ENCODE measurements at places on chromosomes 13 and 19.
A peak's percentile ranks its signal among the peaks of the same experiment; 100 is the strongest.

DNA sequence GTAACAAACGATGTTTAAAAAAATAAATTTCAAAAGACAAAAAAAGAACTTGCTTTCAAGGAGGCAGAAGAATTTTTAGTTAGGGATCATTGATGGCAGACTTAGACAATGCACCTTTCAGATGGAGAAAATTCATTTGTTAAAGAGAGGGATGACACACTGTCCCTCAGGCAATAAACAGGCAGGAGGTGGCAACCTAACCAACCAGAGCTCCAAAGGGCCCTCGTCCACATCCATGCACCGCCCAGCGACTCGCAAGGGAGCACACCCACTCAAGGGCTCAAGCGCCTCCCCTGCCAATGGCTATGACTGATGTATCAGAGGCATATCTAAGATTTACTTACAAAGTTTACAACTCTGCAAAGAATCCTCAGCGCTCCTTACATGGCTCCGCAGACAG lies 81.9 kb downstream of the TUBGCP3 start:
- no peak for DNase-seq

DNA sequence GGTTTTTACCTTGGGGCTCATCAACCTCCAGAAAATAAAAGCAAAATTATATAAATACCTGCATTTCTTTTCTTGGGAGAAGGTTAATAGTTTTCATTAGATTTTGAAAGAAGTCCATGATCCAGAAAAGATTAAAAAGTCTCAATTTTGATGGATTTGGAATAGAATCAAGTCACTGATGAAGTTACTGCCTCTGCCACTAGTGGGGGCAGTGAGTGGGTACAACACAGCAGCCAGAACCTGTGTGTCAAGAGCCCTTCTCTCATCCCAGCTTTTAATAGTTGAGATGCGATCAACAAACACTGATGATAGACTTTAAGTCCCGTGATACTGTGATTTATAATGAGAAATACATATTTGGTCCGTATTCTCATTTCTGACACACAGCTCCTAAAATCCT lies 686.7 kb downstream of the DIAPH3 start:
- DNase-seq, result no peak

GRCh38 chr13:32511482-32511881 lies 27.1 kb downstream of the N4BP2L2 start:
- DNase-seq, result no peak

DNA sequence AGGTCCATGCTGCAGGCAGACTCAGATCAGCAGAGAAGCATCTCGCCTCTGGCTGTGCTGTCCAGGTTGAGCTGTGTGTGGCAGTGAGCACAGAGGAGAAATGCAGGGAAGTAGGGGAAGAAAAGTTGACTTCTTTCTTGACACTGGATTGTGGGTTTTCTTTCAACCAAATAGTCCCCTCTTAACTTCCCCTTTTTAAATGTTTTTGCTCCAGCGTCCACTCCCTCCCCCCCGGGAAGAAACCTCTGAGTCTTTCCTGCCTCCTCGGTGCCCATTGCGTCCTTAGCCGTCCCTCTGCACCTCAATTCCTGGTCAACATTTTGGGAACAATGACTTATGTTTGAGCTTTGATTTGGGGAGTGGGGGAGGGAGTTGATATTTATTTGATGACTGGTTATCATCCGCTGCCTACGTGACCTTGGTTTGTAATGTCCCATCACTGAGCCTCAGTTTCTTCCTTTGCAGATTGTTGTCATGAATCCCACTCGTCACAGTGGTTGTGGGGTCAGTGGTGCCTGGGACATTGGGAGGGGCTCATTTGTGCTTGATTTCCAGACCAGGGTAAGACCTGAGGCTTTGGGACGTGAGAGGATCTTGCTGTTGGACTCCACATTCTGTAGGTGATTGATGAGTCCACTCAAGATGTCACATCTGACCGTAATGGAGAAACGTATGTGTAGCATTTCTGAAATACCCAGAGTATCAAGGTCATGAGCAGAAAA lies at the start of gene LILRB2:
Gene LILRB2, minus strand, starts transcription at position 104 of the 722 bp plus-strand sequence. CDS start 614 bp downstream, outside the sequence.
- no peak for DNase-seq

DNA sequence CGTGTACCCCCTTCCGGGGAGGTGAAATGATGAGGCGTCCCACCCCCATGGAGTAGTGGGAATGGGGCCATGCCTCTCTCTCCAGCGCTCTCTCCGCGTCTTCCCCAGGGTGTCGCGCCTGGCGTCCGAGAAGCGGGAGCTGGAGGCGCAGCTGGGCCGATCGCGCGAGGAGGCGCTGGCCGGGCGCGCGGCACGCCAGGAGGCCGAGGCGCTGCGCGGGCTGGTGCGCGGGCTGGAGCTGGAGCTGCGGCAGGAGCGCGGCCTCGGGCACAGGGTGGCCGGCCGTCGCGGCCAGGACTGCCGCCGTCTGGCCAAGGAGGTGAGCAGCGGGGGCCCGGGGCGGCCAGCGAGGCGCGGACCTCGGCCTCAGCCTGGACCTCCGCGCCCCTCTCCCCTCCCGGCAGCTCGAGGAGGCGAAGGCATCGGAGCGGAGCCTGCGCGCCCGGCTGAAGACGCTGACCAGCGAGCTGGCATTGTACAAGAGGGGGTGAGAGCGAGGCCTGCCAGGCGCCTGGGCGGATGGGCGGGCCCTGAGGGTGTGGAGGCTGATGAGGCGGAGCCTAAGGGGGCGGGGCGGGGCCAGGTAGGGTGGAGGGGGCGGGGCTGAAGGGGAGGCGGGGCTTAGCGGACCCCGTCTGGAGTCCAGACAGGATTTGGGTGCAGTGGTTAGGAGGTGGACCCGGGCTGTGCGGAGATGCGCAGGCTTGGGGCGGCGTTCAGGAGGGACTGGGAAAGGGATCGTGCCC lies 7.7 kb downstream of the PGLYRP1 start:
- peak; percentile 84 for DNase-seq

DNA sequence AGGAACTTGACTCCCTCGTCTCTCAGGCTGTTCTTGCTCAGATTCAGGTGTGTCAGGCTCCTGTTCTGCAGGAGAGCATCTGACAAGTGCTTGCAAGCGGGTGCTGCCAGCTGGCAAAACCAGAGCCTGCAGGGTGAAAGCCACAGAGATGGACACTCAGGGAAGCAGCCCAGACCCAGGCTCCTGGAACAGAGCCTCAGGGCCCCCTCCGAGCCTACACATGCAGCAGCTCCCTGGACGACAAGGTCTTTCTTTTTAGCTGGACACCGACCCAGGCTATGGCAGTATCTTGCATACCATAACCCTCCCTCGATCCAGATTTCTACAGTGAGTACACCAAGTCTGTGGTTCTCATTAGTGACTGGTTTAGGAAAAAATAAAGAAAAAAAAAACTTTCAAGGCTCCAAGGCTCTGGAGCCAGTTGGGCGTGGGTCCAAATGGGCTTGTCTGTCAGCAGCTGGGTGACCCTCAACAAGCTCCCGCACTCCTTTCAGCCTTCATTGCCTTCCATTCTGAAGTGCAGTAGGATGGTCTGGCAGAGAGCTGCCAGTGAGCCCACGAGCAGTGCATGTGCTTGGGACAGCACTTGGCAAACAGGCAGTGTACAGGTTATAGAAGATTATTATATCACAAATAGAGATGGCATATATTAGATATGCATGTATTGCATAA lies 29.9 kb downstream of the NLRP13 start:
- DNase-seq, result no peak

DNA sequence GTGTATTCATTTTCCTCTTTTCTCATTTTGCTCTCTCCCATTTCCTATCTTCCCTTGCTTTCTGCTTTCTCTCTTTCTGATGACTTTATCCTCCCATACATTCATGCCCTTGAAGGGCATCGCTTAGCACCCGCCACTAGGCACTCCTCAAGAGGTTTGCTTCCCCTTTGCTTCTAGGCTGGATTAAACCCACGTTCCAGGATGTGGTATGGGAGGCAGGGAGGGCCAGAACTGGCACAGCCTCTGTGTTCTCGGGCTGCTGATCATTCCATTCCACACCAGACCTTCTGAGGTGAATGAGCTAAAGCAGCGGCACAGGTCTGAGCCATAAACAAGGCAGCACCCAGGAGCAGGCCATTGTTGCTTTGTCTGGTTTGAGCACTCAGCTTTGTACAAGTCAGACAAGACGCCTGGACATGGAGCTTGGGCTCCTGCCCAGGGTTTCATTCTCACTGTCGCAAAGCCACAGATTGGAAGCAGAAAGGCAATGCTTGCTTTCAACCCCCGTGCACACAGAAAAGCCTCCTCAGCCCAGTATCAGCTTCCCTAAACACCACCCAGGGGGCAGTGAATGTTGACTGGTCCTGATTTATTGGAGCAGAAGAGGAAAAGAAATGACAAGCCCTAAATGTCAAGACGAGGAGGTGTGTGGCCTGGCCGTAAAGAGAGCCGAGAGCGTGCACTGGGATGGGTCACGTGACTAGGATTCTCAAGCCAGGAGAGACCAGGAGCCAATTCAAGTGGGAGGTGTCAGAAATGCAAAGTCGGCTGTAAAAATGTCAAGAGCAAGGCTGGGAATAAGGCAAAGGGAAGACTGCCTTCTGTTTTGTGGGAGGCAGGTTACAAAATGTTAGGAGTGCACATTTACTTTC lies 218.0 kb upstream of the SERP2 start:
- no peak for DNase-seq

GRCh38 chr19:38650172-38650775 lies 2.8 kb downstream of the ACTN4 start:
- no peak for DNase-seq

- DNase-seq, result no peak
Observed at GRCh38 chr13:99471221-99472121, 29.8 kb upstream of the TM9SF2 start.

DNA sequence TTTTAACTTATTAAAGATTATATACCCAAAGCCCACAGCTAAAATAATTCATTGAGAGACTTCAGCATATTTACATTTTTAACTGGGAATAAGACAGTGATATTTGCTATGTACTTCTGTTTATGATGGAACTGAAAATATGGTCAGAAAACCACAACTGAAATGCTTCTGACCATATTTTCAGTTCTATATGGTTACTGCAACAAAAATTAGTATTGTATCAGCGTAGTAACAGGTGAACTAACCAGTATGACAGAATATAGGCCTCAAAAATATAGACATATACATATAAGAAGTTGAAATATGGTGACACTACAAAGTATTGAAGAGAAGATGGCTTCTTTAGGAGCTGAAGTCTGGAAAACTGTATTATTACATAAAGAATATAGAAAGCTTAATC lies 857.4 kb downstream of the OLFM4 start:
- no peak for DNase-seq

DNA sequence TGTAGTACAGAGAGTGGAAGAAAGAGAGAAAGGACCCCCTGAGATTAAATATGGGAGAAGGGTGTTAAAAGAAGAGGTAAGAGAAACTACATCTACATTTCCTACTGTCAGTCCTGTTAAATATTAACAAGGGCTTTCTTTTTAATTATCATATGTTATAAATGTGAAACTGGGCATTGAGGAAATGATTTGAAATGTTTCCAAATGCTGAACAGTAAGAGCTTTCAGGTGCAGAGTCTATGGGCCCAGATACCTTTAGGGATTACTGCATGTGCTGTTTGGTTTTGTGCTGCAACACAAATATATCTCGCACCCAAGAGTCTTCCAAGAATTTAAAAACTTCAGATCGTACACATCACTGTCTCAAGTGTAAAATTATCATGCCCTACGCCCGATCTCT lies 176.3 kb downstream of the RBM26 start:
- DNase-seq, result no peak

DNA sequence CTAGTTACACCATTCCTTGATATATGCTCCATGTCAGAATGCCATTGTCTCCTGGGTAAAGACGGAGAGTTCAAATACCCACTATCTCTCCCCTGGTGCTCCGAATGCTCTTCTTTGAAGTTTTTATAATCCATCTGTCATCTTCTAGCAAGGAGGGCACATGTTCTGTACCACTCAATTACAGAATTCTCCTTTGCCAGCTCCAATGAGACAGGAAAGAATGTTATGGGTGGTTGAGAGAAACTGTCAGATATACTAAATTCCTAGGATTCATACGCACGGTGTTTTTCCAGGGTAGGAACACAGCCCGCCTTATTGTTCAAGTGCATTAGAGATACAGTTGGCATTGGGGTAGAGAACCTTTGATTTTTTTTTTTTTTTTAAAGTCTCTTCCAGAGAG lies 118.0 kb upstream of the ZNF536 start:
- DNase-seq, result no peak

GRCh38 chr13:110826861-110827672 lies 87.8 kb downstream of the ANKRD10 start:
- no peak for DNase-seq

DNA sequence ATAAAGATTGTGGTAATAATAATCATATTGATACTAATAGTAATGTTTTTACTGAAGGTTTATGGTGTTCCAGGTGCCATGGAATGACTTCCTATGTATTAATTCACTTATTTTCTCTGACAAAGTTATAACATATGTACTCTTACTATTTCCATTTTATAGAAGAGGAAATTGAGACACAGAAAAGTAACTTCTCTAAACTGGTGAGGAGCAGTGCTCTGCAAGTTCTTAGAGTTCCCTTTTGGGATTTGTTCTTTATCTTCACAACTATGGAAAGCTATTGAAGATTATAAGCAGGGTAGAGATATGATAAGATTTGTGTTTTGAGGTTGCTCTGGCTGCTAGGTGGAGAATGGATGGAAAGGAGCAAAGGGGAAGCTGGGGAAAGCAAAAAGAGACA lies 83.9 kb upstream of the OLFM4 start:
- no peak for DNase-seq

DNA sequence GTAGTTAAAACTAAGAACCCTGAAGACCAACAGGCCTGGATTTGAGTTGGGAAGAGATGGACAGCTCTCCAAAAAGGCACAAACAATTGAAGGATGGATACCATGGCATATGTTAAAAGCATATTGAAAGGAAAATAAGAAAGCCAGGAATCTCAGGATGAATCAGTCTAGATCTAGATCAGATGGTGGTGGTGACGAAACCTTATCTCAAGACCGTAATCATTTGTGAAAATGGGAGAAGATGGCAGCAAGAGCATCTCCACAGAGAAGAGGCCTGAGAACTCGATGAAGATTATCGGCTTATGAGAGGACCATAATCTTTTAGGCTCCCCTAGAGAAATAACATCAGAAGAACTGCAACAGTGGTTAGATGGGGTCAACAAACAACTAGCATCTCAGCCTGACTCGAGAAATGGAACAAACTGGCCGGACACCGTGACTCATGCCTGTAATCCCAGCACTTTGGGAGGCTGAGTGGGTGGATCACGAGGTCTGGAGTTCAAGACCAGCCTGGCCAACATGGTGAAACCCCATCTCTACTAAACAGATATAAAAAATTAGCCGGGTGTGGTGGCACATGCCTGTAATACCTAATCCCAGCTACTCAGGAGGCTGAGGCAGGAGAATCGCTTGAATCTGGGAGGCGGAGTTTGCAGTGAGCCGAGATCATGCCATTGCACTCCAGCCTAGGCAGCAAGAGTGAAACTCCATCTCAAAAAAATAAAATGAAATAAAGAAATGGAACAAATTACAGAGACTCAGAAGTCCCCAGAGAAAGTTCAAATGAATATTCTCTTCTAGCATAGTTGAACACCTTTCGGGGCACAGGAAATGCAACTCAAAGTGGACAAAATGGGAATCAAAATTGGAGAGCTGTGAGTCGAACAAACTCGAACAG lies 47.6 kb downstream of the FOXO1 start:
- no peak for DNase-seq

DNA sequence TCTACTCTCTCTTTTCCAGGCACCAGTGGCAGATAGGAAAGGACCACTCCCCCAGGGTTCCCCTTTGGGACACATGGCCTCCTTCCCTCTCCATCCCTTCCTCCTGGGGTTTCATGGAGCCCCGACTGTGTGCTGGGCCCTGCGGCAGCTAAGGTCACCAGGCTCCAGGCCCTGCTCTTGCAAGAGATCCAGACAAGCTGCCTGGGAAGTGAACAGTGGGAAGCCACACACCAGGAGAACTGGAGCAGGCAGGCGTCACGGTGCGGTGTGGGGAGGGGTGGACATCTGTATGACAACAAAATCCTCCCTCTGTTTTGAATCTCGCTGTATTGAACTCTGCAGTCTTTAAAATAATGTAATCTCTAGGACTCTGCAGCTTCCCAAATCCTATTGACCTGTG lies 330.1 kb downstream of the UQCRFS1 start:
- DNase-seq, result no peak
